ENCODE measurements at places on chromosomes 13 and 19. TPM values are rescaled to one million over a fixed set of nuclear protein-coding genes. Genes with fewer than 3 reads are reported as not detected.

The CGB8 gene
- total RNA-seq: not detected

The NCAN gene
- total RNA-seq: not detected

DNA sequence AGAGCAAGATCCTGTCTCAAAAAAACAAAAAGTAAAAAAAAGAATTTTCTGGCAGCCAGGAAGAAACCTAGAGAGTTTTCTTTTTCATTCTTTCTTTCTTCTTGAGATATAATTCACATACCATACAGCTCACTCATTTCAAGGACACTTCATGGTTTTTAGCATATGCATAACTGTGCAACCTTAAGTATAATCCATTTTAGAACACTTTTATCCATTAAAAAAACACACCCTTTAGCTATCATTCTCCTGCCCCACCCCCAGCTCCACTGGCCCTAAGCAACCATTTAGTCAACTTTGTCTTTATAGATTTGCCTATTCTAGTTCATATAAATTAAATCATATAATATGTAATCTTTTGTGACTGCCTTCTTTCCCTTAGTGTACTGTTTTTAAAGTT, 8.1 kb upstream of the IPO5 start:
- no peak for DNase-seq
- H3K4me1 ChIP-seq: peaks cover 15% of the 10 kb centered on the region
- no peak overlapping the region for H3K4me3 ChIP-seq
- no peaks in the 10 kb centered on the region for H3K27me3 ChIP-seq
- peak overlapping the region; percentile 67 for H3K27ac ChIP-seq

The MZT1 gene
- 25.4 TPM for total RNA-seq

DNA sequence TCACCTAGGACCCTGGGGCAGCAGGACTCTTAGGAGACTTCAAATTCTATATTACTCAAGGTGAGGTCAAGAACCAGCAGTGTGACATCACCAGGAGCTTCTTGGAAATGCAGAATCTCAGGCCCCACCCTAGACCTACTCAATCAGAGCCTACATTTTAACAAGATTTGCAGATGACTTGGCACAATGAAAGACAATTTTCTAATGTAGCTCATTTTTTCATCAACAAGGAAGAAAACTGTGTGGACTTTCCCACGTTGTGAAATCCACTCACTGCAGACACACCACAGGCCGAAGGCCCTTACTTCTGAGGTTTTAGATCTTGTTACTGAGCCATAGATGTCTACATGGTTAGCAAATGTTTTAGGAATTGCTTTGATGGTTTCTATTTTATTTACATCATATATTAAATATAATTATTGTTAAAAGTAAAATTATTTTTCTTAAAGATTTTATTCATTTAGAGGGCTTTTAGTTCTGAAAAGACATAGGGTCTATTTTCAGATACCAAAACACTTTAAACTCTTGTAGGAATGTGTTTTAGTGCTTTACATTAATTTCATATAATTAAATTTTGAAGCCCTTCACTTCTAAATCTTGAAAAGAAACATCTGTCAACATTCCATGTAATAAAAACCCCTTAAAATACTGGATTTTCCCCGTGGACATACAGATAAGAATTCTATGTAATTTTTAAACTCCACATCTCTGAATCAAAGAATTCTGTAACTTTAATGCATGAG, 18.5 kb upstream of the STARD13 start:
- DNase-seq: no peak
- H3K36me3 ChIP-seq: no peaks in the 10 kb centered on the region
- no peaks in the 10 kb centered on the region for H3K4me1 ChIP-seq
- no peaks in the 10 kb centered on the region for H3K27me3 ChIP-seq

- peak overlapping the region; percentile 94 for H3K27ac ChIP-seq
- H3K36me3 ChIP-seq: peaks cover 7% of the 10 kb centered on the region
- H3K4me1 ChIP-seq: peaks cover 43% of the 10 kb centered on the region
- no peaks in the 10 kb centered on the region for H3K27me3 ChIP-seq
- DNase-seq: no peak
Measured at GRCh38 chr13:29593605-29594297, 1.7 kb downstream of the SLC7A1 start.

The CADM4 gene
- total RNA-seq: 3.8 TPM

DNA sequence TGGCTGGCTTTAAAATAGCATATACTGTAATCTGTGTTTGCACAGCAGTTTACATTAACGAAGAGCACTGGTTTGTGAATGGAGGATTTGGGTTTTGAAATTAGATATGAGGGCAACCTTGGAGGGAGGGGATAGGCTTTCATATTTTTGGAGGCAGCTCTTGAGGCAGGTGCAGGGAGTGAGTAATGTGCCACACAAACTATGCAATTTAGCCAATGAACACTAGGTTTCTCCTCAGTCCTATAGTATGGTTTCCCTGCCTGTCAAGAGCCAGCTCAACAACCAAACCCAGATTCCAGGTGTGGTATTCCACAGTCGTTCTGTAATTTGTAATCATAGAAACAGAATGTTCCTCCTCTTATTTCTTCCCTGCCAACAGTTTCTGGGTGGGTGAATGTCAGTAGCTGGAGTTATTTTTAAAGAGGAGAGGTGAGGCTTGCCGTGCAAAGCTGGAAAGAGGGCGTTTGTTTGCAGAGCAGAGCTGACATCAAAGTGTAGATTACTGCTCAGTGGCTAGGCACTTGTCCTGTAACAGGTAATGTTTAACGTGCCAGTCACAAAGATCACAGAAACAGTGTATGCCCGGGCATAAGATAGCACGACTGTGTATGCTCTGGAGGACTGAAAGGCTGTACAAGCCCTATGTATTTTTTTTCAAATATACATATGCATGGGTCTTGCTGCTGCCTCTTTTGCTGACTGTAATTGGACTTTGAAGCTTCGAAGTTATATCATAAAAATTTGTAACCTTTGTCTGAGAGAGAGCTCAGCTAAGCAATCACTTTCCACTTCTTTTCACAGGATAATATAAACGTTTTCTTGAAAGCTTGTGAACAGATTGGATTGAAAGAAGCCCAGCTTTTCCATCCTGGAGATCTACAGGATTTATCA, 124.2 kb downstream of the LMO7 start:
- H3K4me3 ChIP-seq: peak overlapping the region; percentile 80
- H3K27me3 ChIP-seq: no peaks in the 10 kb centered on the region
- peak; percentile 81 for DNase-seq
- peaks cover 44% of the 10 kb centered on the region for H3K4me1 ChIP-seq
- peak overlapping the region; percentile 99 for H3K27ac ChIP-seq

DNA sequence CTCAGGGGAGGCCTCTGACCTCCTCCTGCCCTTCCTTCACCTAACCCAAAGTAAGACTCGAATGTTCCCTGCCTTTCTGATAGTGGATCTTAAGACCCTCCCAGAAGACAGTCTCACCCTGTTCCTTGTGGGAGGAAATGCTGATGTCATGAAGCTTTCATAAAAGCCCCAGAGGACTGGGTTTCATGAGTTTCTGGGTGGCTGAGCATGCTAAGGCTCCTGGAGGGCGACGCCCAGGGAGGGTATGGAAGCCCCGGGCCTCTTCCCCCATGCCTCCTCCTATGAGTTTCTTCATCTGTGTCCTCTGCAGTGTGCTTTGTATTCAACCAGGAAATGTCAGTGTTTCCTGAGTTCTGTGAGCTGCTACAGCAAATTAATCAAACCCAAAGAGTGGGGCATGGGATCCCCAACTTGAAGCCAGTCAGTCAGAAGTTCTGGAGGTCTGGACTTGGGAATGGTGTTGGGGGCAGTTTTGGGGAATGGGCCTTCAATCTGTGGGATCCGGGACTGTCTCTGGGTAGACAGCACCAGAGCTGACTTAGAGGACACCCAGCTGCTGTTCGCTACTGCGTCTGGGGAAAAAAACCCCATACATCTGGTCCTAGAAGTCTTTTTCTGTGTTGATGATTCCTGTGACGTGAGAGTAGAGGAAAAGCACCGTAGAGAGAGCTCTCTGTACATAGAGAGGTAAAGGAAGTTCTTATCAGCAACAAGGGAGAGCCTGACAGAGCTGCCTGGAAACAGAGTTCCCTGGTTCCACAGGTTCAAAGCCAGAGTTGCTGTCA, 2.0 kb upstream of the LILRB2 start:
- peaks cover 84% of the 10 kb centered on the region for H3K27me3 ChIP-seq
- no peak overlapping the region for H3K4me3 ChIP-seq
